Gastroesophageal sphincter (tissue), 4 donors: ENCODE measurements at places on chromosomes 6 and 20. TPM values are rescaled to one million over a fixed set of nuclear protein-coding genes. Genes with fewer than 3 reads are reported as not detected.

DNA sequence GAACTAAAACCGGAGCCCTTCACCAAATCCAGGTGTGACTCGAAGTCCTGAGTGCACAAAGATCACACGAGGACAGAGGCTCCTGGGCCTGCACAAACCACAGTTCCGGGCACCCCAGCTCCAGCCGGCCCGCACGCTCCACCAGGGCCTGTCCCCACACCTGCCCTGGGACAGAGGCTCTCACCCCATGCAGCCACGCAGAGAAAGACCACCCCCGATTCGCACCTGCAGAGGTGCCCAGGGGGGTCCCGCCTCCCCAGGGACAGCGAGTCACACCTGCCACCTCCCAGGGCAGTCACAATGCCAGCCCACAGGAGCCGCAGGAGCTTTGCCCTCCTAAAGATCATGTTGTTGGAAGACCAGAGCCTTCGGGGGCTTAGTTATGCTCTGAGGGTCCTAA lies 25.4 kb upstream of the MRGBP start:
- no peak overlapping the region for H3K4me3 ChIP-seq
- no peak for ATAC-seq
- no peak overlapping the region for H3K27ac ChIP-seq
- H3K4me1 ChIP-seq: no peaks in the 10 kb centered on the region
- peaks cover 43% of the 10 kb centered on the region for H3K27me3 ChIP-seq

- H3K36me3 ChIP-seq: no peaks in the 10 kb centered on the region
- no peak overlapping the region for H3K27ac ChIP-seq
- H3K4me1 ChIP-seq: no peaks in the 10 kb centered on the region
- no peak overlapping the region for H3K4me3 ChIP-seq
Measured at GRCh38 chr20:52008874-52009273, 182.7 kb downstream of the ZFP64 start.

- H3K4me1 ChIP-seq: no peaks in the 10 kb centered on the region
- H3K36me3 ChIP-seq: no peaks in the 10 kb centered on the region
- no peaks in the 10 kb centered on the region for H3K27me3 ChIP-seq
Measured at GRCh38 chr6:14380901-14381828, 263.6 kb downstream of the CD83 start.

- H3K4me3 ChIP-seq: no peak overlapping the region
- no peak overlapping the region for H3K27ac ChIP-seq
- peaks cover 4% of the 10 kb centered on the region for H3K4me1 ChIP-seq
Measured at GRCh38 chr6:47047479-47048407, 5.6 kb upstream of the ADGRF1 start.

DNA sequence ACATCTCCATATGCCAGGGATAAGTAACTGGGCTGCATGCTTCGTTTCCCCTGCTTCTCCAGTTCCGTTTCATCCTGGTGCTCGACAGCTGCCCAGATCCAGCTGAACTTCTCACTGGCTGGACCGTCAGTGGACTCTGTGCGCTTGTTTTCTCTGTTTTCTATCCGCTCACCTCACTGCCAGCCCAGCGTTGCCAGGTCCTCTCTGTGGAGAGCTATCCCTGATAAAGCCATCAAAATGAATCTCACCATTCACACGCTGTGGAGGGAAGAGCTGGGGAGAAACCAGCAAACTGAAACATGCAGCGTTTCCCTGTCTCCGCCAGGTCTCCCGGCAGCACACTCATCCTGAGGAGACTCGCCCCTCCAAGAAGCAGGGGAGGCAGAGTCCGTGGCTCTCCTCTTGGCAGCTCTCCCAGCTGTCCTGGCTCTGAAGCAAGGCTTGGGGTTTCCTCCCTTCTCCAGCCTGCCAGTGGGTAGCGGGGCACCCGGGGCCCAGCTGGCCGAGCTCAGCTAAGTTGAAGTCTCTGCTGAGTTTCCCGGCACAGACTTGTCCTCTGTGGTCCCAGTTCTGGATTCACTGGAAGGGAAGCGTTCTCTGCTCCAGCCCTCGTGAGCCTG lies 160.9 kb downstream of the DTNBP1 start:
- no peak overlapping the region for H3K4me3 ChIP-seq
- peaks cover 15% of the 10 kb centered on the region for H3K4me1 ChIP-seq
- no peaks in the 10 kb centered on the region for H3K27me3 ChIP-seq

- no peaks in the 10 kb centered on the region for H3K36me3 ChIP-seq
- no peak overlapping the region for H3K27ac ChIP-seq
- H3K4me3 ChIP-seq: no peak overlapping the region
- no peak for ATAC-seq
- H3K27me3 ChIP-seq: no peaks in the 10 kb centered on the region
- no peaks in the 10 kb centered on the region for H3K4me1 ChIP-seq
Measured at GRCh38 chr6:55512904-55513303, 66.1 kb downstream of the HMGCLL1 start.

DNA sequence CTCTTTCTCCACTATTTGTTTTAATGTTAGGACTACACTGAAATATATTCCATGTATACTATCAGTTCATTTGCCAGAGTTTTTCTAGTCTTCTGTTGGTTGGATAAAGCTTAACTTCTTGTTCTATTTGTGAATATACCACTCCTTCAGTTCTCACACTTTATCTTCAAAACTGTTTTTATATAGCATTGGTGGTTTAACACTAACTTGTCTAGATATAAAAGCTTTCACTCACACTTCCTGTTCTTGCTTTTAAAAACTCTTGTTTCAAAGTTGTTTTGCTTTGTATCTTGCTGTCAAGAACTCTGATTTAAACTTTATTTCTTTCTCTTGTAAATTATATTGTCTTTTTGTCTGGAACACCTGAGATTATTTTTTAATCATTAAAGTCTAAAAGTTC lies 226.8 kb upstream of the TENT5A start:
- no peaks in the 10 kb centered on the region for H3K27me3 ChIP-seq
- H3K4me3 ChIP-seq: no peak overlapping the region
- H3K36me3 ChIP-seq: no peaks in the 10 kb centered on the region
- no peak overlapping the region for H3K27ac ChIP-seq
- H3K4me1 ChIP-seq: no peaks in the 10 kb centered on the region
- no peak for ATAC-seq

- H3K36me3 ChIP-seq: no peaks in the 10 kb centered on the region
- H3K4me3 ChIP-seq: no peak overlapping the region
- H3K27ac ChIP-seq: no peak overlapping the region
- H3K4me1 ChIP-seq: no peaks in the 10 kb centered on the region
Measured at GRCh38 chr6:16229700-16230099, 8.7 kb upstream of the GMPR start.

- H3K27me3 ChIP-seq: no peaks in the 10 kb centered on the region
- no peak for ATAC-seq
- no peaks in the 10 kb centered on the region for H3K36me3 ChIP-seq
- H3K27ac ChIP-seq: no peak overlapping the region
- H3K4me3 ChIP-seq: no peak overlapping the region
Measured at GRCh38 chr20:59777331-59777725, 156.1 kb downstream of the SYCP2 start.

DNA sequence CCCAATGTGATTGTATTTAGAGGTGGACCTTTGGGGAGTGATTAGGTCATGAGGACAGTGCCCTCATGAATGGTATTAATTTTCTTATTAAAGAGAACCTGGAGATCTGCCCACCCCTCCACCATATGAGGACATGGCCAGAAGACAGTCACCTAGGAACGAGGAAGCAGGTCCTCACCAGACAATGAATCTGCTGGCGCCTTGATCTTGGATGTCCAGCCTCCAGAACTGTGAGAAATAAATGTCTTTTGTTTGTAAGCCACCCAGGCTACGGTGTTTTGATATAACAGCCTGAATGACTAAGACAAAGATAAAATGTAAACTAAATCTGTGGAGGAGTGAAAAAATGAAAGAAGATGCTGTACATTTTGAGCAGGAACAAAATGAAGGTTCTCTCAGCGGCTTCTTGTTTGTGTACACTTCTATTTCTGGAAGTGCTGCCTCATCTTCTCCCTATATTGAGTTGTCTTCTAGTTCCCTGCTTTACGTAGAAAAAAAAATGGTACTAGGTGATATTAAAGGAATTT lies 1.5 kb upstream of the IPCEF1 start:
- ATAC-seq: no peak
- H3K4me1 ChIP-seq: no peaks in the 10 kb centered on the region
- H3K36me3 ChIP-seq: no peaks in the 10 kb centered on the region
- no peak overlapping the region for H3K27ac ChIP-seq
- no peak overlapping the region for H3K4me3 ChIP-seq
- H3K27me3 ChIP-seq: no peaks in the 10 kb centered on the region

- no peaks in the 10 kb centered on the region for H3K36me3 ChIP-seq
- no peak overlapping the region for H3K27ac ChIP-seq
- H3K27me3 ChIP-seq: no peaks in the 10 kb centered on the region
- H3K4me1 ChIP-seq: no peaks in the 10 kb centered on the region
Measured at GRCh38 chr6:18663011-18663410, 275.9 kb downstream of the RNF144B start.

DNA sequence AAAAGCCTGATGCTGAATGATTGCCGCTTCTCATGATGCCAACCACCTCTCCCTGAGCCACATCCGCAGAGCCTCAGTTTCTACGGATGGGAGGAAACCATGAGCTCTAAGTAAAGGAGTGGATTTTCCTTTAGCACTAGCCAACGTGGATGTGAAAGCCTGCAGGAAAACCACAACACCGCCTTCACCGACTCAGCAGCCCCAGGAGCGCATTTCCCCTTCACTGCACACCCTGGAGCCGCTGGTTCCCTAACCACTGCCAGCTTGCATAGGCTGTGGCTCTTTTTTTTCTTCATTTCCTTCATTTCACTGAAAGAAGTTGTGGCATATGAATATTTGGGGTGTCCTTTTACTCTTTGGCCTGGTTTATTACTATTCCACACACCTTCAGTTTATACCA lies 50.5 kb upstream of the SSTR4 start:
- H3K36me3 ChIP-seq: no peaks in the 10 kb centered on the region
- H3K27me3 ChIP-seq: peaks cover 5% of the 10 kb centered on the region
- ATAC-seq: no peak
- H3K27ac ChIP-seq: no peak overlapping the region
- H3K4me3 ChIP-seq: no peak overlapping the region
- no peaks in the 10 kb centered on the region for H3K4me1 ChIP-seq

DNA sequence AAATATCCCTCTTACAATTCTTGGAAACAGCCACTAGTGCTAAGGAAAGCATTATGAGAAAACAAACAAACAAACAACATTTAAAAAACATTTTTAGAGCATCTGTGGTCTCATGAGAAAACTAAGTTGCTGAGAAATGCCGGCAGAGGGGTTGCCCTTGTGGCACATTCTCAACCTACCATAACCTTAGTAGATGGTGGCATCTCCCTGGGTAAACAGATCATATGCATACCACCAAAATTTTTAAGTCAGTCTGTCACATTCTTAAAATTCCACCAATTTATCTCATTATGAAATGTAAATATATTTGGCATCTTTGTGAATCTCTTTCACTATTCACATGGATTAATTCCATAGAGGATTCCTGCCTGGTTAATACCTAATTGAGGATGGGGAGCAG lies 575.7 kb upstream of the MARCKS start:
- H3K4me1 ChIP-seq: peaks cover 5% of the 10 kb centered on the region
- ATAC-seq: no peak
- no peak overlapping the region for H3K4me3 ChIP-seq
- H3K36me3 ChIP-seq: no peaks in the 10 kb centered on the region
- no peaks in the 10 kb centered on the region for H3K27me3 ChIP-seq
- no peak overlapping the region for H3K27ac ChIP-seq

DNA sequence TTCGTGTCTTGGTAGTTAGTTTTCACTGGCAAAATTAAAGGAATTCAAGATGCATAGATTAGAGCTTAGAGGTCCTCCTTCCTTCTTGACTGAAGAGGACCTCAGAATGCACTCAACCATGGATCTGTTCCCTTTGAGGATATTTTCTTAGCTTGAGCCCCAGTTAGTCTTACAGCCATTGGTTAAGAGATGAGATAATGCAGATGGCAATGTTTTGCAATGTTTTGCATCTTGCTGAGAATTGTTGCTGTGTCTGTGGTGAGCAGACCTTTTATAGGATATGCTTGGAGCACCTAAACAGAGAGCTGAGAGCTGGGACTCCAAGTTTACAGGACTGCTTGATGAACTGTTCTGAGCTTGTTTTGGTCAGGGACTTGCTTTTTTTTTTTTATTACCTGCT lies 107.5 kb downstream of the TMEM170B start:
- ATAC-seq: no peak
- no peaks in the 10 kb centered on the region for H3K36me3 ChIP-seq
- H3K27ac ChIP-seq: no peak overlapping the region
- no peak overlapping the region for H3K4me3 ChIP-seq
- H3K4me1 ChIP-seq: no peaks in the 10 kb centered on the region

DNA sequence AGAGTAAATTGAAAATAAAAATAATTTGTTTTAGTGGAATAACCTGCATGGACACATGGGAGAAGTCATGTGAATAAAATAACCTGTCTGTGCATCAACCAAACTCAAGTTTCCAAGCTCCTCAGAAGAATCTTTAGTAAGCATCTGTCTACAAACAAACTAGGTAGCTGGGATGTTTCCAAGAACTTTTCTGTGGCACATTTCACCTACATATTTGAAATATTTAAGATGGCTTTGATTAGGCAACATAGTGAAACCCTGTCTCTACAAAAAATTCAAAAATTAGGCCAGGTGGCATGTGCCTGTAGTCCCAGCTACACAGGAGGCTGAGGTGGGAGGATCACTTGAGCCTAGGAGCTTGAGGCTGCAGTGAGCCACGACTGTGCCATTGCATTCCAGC lies 168.2 kb downstream of the DST start:
- no peak overlapping the region for H3K4me3 ChIP-seq
- H3K4me1 ChIP-seq: peaks cover 5% of the 10 kb centered on the region
- H3K27ac ChIP-seq: no peak overlapping the region
- H3K36me3 ChIP-seq: peaks cover 93% of the 10 kb centered on the region

DNA sequence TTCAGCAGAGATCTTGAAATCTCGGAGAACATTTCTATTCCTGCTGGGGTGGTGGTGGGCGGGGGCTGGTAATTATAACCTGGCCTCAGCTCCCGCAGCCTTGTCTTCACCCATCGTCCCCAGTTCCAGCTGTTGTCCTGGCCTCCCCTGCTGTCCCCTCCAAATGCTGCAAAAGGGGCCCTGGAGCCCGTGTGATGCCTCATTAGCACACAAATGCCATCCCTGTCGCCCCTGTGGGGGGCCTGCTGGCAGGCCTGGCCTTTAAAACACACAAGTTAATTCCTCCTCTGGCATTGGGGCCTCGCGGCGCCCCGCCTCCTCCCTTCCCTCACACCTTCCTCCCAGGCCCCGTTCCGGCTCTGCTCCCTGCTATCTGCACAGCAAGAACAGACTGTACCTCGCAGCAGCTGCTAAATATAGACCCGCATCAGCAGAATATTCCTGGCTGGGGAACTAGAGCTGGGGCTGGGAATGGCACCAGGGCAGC lies 85.7 kb downstream of the CDH22 start:
- peak; percentile 81 for ATAC-seq
- H3K36me3 ChIP-seq: no peaks in the 10 kb centered on the region
- no peak overlapping the region for H3K27ac ChIP-seq

- H3K4me3 ChIP-seq: no peak overlapping the region
- H3K27me3 ChIP-seq: no peaks in the 10 kb centered on the region
- ATAC-seq: no peak
- no peak overlapping the region for H3K27ac ChIP-seq
- no peaks in the 10 kb centered on the region for H3K4me1 ChIP-seq
Measured at GRCh38 chr6:80438772-80439171, 332.3 kb downstream of the BCKDHB start.

- H3K27me3 ChIP-seq: no peaks in the 10 kb centered on the region
- no peaks in the 10 kb centered on the region for H3K4me1 ChIP-seq
- H3K36me3 ChIP-seq: no peaks in the 10 kb centered on the region
- no peak for ATAC-seq
- H3K4me3 ChIP-seq: no peak overlapping the region
Measured at GRCh38 chr6:117992856-117993255, 85.8 kb downstream of the SLC35F1 start.

The JPH2 gene
- 442 TPM for total RNA-seq

The SLC13A3 gene
- total RNA-seq: 1.6 TPM

The COL9A3 gene
- total RNA-seq: 19.5 TPM

The MYLIP gene
- 69.0 TPM for total RNA-seq

The SLC17A1 gene
- total RNA-seq: not detected

The SLC24A3 gene
- total RNA-seq: 2.7 TPM

The PBOV1 gene
- total RNA-seq: not detected

The TP53INP2 gene
- total RNA-seq: 40.1 TPM

The KDM1B gene
- total RNA-seq: 14.5 TPM

The MUC22 gene
- 0.16 TPM for total RNA-seq

The FAM229B gene
- 26.1 TPM for total RNA-seq
